ENCODE measurements at places on chromosomes 12 and 14.

GRCh38 chr14:77667331-77667730, 40.5 kb downstream of the ALKBH1 start:
- no peak for DNase-seq

DNA sequence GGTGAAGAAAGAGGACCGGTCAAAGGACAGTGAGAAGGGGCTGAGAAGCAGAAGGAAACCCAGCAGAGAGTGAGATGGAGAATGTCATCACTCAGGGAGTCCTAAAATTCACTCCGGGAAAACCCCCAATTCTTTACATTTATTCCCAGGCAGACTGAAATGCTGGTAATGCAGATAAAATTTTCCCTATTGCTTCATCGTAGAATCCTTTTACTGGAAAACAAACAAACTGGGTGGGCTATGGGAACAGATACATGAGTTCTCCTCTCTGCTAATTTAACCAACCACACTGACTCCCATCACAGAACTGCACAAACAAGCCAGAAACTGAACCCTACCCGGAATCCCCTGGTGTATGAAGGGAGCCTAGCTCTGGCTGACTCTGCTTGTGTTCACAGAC, 20.9 kb downstream of the HEBP1 start:
- no peak for DNase-seq

DNA sequence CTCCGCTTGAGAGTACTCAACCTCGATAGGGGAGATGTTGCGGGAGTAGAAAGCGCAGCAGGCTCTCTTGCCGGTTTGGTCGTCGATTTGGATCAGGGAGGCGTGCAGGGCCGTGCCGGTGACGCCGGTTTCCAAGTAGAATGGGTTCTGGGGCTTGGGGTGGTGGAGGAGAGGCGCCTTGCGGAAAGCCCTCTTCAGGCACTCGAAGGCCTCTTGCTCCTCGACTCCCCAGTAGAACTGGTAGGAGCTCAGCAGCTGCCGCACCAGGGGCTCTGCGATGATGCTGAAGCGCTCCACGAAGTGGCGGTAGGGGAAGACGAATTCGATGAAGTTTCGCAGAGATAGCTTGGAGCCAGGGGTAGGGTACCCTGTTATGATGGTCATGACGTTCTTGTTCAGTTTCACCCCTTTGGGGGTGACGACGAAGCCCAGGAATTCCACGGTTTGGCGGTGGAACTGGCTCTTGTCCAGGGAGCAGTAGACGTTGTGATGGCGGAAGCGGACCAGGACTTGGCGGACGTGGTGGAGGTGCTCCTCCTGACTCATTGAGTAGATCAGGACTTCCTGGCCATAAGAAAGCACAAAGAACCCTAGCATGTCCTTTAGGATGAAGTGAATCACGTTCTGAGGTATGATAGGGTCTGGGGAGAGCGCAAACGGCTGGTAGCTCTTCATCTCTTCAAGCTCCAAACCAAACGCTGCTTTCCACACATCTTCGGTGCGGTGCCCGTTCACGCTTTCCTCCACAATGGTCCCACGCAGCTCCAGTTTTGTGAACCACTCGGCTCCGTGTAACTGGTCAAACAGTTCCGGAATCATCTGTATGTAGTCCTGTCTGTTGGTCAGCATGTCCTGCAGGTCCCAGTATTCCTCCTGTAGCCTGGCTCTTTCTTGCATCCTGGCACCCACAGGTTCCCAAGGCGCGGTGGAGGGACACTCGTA, 21.2 kb downstream of the RTL1 start:
- no peak for DNase-seq

DNA sequence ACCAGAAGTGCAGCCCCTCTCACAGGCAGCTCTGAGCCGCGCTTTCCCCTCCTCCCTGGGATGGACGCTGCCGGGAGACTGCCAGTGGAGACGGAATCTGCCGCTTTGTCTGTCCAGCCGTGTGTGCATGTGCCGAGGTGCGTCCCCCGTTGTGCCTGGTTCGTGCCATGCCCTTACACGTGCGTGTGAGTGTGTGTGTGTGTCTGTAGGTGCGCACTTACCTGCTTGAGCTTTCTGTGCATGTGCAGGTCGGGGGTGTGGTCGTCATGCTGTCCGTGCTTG, 12.3 kb upstream of the TAMALIN start:
- DNase-seq, result no peak

DNA sequence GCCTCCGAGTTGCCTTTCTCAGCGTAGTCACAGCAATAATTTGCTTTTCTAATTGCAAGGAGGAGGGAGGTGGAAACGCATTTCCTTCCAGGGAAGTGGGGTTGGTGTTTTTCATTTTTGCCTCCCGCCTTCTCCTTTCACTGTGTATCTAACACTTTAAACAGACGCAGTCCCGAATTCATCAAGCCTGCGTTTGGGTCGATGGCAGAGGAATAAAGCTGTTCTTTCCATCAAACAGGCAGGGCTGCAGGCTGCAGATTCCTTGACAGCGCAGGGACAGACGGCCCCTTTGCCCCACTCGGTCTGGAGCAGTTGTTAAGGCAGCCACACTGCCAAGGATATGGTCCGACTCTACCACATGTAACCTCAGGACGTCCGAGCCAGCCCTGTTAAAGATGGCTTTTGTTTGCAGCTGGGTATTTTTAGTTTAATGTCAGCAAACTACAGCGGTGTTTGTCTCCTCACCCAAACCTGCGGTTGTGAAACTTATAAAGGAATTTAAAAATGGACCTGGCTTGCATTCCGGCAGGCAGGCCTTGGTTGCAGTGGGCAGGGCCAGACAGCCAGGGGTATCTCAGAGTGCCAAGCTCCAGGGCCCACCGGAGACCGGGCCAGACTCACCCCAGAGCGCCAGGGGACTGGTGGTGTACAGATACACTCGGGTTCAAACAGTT, 2.1 kb downstream of the CHST11 start:
- no peak for DNase-seq

- no peak for DNase-seq
These were observed 172.3 kb upstream of the ATXN7L3B start for GRCh38 chr12:74365178-74365964.

- DNase-seq, result no peak
These were observed 338.3 kb downstream of the EMP1 start for GRCh38 chr12:13534645-13535398.

- DNase-seq, result no peak
These were observed 152.3 kb downstream of the MON2 start for GRCh38 chr12:62618930-62619329.

GRCh38 chr14:71680736-71681387, 251.4 kb upstream of the RGS6 start:
- DNase-seq, result no peak

DNA sequence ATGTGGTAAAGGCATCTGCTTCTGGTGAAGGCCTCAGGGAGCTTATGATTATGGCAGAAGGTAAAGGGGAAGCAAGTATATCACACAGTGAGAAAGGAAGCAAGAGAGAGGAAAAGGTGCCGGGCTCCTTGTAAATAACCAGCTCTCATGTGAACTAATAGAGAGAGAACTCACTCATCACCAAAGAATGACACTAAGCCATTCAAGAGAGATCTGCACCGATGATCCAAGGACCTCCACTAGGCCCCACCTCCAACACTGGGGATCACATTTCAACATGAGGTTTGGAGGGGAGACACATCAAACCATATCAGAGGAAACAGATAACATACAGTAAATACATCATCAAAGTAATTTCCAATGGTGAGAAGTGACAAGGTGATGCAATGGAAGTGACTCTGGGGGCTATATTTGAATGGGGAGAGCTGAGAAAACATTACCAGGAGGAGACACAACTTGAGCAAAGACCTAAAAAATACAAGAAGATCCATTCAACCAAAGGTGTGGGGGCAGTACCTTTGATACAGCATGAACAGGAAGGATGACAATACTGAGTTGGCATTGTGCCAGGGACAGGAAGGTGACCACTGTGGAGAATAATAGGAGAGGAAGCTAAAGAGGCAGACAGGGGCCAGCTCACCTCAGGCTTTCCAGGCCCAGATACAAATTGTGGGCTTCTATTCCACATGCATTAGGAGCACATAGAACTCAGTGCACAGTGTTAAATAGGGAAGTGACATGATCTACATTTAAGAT, 134.4 kb upstream of the GRIP1 start:
- DNase-seq, result no peak

DNA sequence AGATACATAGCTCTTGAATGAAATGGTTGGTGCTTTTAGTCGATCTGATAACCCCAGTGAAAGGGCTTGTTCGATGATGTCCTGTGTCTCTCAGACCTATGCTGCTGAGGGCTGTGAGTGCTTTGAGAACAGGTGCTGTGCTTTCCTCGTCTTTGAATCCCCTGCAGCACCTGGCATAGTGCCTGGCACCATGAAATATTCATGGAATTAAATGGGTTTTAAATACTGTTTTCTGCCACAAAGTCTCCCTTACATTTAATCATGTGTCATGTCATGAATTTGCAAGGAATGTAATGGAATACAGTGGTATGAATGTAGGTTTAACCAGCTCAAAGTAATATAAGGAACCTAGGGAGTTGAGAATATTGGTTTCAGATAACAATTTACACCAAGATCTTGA, 220.5 kb upstream of the PRICKLE1 start:
- no peak for DNase-seq

GRCh38 chr12:98421316-98421715, 94.1 kb upstream of the TMPO start:
- no peak for DNase-seq

DNA sequence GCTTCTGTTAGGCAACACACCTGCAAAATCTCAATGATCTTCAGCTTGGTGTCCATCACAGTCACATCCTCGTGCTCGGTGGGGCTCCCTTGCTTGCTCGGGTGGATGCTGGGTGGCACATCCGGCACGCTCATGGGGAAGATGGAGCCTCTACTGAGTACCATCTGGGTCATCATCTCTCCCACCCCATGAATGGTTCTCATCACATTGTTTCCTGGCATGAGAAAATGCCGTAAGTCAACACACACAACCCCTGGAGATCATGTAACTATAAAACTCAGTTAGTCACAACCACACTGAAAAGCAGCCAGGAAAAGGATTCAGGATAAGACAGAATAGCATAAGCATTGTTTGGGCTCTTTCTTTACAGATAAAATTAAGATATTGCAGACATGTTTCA, 201.1 kb downstream of the ITPR2 start:
- no peak for DNase-seq

- DNase-seq, result no peak
These were observed 32.2 kb downstream of the HMGA2 start for GRCh38 chr12:65856521-65856920.

- no peak for DNase-seq
These were observed 54.4 kb upstream of the C12orf50 start for GRCh38 chr12:88083634-88084033.

DNA sequence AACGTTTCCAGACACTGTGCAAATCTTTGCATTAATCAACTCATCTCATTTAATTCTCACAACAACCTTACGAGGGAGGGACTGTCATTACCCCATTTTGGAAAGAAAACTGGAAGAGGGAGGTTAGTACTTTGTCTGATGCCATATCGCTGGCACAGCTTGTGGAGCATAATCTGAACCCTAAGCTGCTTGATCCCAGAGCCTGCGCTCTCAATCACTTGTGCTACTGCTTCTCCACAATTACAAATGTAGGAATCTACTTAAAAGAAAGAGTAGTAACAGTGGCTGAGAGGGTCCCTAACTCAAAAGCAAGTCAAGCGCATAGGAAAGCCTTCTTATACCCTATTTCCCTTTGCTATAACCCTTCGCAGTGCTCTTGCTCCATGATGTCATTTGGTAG, 3.2 kb downstream of the EFS start:
- DNase-seq, result no peak

DNA sequence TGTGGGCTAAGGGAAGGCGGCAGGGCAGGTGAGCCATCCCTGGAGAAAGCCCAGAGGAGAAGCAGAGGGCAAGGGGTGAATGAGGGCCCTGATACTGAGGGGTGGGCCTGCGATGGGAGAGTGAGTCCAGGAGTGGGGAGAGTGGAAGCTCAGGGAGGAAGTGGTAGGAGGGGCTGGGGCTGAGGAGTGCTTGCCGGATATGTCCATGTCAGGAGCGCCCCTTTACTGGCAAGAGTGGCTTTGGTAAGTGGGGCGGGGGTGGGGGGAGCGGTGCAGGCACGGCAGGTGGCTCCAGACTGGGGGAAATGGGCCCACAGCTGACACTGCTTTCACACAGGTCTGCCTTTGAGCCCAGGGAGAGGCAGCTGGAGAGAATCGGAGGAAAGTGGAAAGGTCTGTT, 86.4 kb upstream of the GPR68 start:
- DNase-seq, result peak; percentile 36

GRCh38 chr12:58424735-58425392, 483.5 kb downstream of the ATP23 start:
- DNase-seq, result no peak

DNA sequence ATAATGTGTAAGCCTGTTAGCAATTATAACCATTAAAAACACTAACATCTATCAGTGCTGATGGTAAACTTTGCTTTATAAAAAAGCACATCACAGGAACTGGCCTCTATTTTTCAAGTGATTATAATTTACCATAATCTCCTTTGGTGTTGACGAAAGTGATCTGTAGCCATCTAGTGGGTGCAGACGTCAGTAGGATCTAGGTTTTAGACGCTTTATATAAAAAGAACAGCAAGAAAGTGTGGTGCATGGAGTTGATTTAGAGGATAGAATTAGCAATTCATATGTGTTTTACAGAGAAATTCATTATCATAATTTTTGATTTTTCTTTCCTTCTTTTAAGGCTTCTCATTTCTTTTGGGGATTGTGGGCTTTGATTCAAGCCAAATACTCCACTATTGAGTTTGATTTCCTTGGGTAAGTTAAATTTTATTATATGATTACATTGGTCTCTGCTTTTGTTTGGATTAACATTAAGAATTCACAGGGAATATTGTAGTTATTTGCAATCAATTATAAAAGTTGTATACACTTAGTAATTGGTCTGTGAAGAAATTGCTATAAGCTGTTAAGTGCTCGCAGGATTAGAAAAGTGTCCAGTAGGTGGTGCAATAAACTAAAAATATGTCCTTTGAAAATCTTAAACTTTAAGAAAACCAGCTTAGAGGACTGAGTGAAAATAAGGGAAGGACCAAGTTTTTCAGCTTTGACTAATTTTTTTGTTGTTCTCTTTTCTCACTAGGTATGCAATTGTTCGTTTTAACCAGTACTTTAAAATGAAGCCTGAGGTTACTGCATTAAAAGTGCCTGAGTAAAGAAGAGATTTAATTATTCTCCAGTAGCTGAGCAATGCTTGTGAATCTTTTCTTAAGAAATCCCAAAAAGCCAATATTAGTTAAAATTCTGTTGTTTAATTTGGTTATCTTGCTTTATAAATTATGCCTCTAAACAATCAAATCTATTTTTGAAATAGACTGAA, 59.5 kb downstream of the ETNK1 start:
- DNase-seq, result no peak

GRCh38 chr14:89672636-89673511, 255.8 kb upstream of the FOXN3 start:
- DNase-seq, result no peak

DNA sequence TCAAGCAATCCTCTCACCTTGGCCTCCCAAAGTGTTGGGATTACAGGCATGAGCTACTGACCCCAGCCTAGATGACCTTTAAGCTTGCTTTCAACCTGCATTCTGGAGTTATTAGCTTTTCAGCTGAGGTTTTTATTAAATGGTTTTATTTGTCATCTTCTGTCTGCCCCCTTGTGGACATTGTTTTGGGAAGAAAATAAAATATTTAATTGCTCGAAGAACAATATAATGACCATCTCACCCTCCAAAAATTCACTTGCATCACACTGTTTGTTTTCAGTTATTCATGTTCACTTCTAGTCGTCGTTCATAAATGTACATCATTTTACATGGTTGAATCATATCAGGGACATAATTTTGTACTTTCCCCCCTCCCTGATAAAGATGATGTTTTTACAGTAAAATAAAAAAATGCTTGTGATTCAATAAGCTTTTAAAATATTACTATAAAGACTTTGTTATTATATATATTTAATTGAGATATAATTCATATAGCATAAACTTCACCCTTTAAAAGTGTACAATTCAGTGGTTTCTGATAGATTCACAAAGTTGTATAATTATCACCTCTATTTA, 10.1 kb upstream of the SPATS2 start:
- DNase-seq, result peak; percentile 38

All from CD4-positive, alpha-beta T cell treated with Interleukin-4 for 1 hour (primary cell).